ENCODE measurements at places on chromosomes 2 and 18.

DNA sequence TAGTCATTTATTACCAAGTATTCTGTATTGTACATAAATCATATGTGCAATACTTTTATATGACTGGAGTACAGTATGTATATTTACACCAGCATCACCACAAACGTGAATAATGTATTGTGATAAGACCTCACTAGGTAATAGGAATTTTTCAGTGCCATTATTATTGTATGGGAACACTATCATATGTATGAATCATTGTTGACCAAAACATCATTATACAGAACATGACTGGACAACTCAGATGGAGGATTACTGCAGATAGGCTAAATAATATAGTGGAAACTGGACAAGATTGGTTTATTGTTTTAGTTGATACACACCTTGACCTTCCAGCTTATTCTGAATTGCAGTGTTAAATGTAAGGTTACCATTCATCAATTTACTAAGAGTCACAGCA, 33.4 kb downstream of the VAPA start:
- no peak for DNase-seq

GRCh38 chr2:223051693-223052289, at the start of gene KCNE4:
KCNE4 (plus strand) TSS chr2:223052190; CDS start chr2:223052831, 641 bp downstream.
- no peak for DNase-seq

GRCh38 chr18:57585421-57585820, 1.1 kb downstream of the FECH start:
- no peak for DNase-seq

DNA sequence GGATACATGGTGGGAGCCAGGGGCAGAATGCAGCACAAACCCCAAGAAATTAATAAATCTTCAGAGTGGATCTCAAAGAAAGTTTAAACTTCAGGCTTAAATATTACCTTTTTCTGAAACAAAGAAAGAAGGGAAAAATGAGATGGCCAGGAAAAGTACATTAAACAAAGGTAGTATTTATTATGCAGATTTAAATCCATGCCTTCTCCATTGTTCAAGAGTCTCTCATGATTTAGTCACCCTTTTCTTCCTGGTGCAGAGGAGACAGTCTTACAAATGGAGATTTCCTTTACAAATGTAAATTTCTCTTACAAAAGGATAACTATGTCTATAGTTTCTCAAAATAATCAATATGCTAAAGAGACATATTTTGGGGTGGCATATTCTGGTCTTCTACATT, 33.4 kb upstream of the PPM1B start:
- DNase-seq: no peak

DNA sequence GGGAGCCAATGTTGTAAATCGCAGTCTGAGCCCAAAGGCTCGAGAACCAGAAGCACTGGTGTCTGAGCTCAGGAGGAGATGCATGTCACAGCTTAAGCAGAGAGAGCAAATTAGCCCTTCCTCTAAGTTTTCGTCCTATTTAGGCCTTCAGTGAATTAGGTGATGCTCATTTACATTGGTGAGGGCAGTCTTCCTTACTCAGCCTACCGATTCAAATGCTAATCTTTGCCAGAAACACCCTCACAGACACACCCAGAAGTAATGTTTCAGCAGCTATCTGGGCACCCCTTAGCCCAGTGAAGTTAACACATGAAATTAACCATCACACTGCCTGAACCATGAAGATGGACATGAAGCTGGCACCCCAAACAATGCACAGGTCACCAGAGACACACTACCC, 385.1 kb downstream of the STK39 start:
- no peak for DNase-seq

GRCh38 chr2:1788478-1788959, 44.2 kb upstream of the PXDN start:
- DNase-seq: no peak

DNA sequence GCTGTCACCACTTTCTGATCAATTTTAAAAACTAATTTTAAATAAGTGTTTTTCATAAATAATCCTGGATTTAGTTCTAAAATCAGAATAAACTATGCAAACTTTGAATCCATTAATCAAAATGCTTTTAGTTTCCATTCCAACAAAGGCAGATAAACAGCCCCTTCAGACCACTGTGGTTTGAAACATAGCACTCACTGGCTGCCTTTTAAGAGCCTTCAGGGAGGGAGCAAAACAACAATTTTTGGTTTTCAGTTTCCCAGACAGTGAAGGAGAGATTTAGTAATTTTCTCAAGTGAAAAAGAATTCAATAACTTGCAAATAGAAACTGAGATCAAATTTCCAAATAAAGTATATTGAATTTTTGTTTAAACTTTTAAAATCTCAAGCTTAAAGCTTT, 46.1 kb downstream of the CDK15 start:
- no peak for DNase-seq

- no peak for DNase-seq
Measured at GRCh38 chr2:171515672-171516298, 6.5 kb upstream of the CYBRD1 start.

- no peak for DNase-seq
Measured at GRCh38 chr2:235084424-235084823, 132.6 kb downstream of the SH3BP4 start.

- no peak for DNase-seq
Measured at GRCh38 chr2:240134466-240134865, 1.6 kb downstream of the COPS9 start.

- no peak for DNase-seq
Measured at GRCh38 chr2:178088774-178089270, 16.2 kb upstream of the PDE11A start.

DNA sequence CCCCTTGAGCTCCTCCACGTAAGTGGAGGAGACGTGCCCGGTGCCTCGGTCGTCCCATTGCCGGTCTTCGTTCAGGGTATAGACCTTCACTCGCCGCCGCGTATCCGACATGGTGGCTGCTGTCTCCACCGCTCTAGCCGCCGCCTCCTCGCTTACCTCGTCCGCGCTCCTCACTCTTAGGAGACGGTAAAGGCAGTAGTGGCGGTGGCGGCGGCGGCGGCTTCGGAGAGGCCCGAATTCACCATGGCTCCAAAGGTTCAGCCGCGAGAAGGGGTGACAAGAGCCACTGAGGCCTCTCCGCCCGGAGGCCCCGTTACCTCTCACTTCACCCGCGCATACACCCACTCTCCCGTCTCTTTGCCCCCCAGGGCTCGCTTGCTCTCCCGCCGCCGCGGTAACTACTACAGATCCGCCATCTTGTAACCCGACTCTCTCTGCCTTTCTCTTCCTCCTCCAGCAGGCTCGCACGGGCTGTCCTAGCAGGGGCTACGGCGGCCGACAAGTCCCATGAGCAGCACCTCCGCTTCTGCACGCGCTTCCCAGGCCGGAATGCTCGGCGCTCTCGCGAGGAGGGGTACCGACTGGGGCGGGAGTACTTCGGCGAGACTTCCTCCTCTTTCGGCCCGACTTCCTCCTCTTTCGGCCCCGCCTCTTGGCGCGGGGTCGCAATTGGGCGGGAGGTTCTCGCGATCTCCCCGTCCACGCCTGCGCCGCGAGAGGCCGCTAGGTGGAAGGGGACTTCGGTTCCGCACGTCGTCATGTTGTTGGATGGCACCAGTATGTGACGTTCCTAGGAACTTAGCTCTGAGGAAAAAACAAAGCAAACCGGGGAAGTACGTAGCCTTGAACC, at the start of gene PPP4R3B:
Gene PPP4R3B, minus strand, starts transcription at position 448 of the 850 bp plus-strand sequence. Its CDS starts 337 bp downstream, at position 111.
- peak; percentile 96 for DNase-seq

DNA sequence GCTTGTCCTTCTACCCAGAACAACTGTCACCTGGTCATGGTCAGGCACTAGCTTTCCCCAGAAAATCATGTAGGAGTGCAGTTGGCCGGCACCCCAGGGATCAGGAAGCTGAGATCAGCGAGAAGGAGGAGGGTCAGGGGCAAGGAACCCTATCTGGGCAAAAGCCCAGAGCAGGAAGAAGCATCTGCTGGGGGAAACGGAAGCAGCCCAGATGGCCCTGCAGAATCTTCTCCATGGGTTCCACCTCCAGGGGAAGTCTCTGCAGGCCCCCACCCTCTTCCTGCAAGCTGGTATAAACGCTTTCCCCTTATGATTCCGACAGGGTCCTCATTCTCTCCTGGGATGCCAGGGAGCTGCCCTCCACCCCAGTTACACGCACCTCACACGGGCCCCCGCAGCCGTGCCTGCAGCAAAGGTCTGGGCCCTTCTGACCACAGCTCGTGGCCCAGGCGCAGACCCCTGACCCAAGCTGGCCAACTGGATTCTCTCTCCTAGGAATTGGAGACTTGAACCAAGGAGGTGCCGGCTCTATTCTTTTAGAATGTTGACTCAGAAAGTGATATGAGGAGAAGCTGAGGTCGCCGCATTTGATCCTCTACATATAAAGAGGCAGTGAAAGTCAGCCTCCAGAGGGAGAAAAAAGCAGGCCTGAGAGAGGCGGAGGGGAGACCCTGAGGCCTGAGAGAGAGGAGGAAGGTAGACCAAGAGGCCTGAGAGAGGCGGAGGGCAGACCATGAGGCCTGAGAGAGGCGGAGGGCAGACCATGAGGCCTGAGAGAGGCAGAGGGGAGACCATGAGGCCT, 71.0 kb downstream of the STPG4 start:
- DNase-seq: no peak

DNA sequence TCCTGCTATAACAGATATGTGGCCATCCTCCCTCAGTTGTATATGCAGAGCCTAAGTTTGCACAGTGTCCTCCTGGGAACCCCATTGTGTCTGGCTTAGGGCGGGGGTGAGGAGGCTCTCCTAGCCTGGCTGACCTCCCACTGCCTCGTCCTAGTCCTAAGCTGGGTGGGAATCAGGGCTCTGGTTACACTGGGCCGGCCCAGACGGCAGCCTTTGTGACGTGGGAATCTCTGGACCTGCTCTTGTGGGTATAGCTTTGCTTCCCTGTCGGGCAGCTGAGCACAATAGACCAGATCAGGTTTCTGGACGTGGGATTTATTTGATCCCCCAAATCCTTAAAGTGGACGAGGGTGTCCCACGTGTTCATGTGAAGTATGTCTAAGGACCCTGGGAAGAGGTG, 2.9 kb downstream of the ACKR3 start:
- no peak for DNase-seq

DNA sequence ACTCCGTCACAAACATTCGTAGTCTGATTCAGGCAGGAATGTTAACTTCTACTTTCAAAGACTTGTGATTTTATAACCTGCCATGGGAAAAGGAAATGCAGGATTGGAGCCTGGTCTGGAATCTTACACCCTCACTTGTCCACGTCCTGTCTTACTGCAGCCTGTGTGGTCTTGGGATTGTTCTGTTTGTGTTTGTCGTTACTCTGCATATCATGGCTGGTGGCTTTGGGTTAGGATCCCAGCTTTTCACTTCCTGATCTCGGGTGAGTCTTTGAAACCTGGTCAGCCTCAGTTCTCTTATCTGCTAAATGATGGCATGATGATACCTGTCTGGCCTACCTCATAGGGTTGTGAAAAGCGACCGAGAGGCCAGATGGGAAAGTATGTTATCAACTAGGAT, 34.6 kb downstream of the SH3BP4 start:
- no peak for DNase-seq

DNA sequence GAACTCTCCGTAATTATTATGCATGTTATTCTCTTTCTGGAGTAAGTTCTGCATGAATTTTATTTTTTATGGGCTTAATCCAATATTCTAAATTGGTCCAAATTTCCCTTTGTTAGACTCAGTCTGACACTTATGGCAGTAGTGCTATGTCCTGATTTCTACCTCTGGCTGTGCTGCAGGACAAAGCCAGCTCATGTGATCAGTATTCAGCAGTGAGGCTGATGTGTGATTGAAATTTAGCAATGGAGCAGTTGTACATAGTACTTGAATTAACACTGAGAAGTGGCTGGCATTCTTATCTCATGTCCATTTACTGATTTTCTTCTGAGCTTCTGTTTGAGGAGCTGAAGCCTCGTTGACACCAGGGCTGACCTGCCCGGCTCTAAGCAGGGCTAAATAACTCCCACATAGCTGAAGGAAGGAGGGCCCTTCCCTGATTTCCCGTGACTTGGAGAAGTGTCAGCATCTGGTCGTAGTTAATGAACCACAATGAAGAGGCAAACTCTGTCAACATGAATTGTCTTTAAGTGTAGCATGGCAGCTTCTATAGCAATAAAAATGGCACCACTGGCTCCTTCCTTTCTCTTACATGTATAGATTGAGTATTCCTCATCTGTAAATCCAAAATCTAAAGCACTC, 159.0 kb upstream of the RASGRP3 start:
- no peak for DNase-seq

- DNase-seq: no peak
Measured at GRCh38 chr2:15050483-15050882, 418.0 kb downstream of the LRATD1 start.

- no peak for DNase-seq
Measured at GRCh38 chr2:102356381-102356712, 751 bp downstream of the IL18R1 start.

GRCh38 chr2:12543978-12544558, 172.7 kb upstream of the TRIB2 start:
- no peak for DNase-seq

- DNase-seq: no peak
Measured at GRCh38 chr2:178448968-178449661, 1.9 kb downstream of the PRKRA start.

DNA sequence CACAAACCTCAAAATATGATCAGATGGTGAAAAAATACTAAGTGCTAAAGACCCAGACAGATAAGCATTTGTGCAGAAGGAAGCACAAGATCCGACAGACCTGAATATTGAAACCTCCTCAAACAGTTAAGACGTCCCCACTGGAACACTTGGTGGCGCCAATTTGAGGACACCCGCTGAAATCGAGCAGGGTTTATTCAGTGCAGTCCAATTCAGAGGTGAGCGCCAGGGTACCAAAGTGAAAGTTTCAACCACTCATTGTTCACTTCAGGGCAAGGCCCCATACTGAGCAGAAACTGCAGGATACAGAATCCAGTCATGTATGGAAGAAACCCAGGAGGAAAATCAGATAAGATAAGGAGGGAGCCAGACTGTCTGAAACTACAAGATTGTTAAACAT, 417.6 kb downstream of the LRRTM4 start:
- DNase-seq: no peak

GRCh38 chr2:179444056-179444455, 179.4 kb upstream of the SESTD1 start:
- no peak for DNase-seq

GRCh38 chr2:69013840-69014821, 1.2 kb downstream of the ANTXR1 start:
- DNase-seq: no peak

- DNase-seq: no peak
Measured at GRCh38 chr2:43415592-43415991, 180.2 kb downstream of the THADA start.

- no peak for DNase-seq
Measured at GRCh38 chr2:224369028-224369632, 32.8 kb downstream of the FAM124B start.

DNA sequence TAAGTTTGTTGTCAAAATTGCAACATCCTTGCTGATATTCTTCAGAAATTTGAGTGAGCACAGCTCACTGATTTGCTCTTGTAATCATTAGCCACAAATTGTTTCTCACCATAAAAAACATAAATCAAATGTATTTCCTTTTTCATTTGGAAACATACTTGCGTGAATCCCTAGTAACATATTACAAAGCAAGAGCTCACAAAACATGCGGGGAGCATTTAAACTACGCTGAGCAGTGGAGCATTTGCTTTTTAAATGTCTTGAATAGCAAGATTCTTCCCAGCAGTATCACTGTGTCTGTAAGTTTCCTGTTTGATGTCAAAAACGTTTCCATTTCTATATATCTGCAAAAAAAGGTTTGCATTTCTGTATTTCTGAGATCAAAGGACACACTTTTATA, 788.3 kb upstream of the SALL3 start:
- DNase-seq: no peak

GRCh38 chr18:34158881-34159690, 65.6 kb downstream of the NOL4 start:
- no peak for DNase-seq

GRCh38 chr2:26088038-26088643, 54.3 kb downstream of the RAB10 start:
- DNase-seq: no peak

- no peak for DNase-seq
Measured at GRCh38 chr2:59986511-59986910, 566.9 kb downstream of the BCL11A start.
